GM23248 (cell line): ENCODE measurements at places on chromosomes 12 and 14. TPM values are rescaled to one million over a fixed set of nuclear protein-coding genes. Genes with fewer than 3 reads are reported as not detected.

The C3AR1 gene
- total RNA-seq: not detected in 2 replicates

DNA sequence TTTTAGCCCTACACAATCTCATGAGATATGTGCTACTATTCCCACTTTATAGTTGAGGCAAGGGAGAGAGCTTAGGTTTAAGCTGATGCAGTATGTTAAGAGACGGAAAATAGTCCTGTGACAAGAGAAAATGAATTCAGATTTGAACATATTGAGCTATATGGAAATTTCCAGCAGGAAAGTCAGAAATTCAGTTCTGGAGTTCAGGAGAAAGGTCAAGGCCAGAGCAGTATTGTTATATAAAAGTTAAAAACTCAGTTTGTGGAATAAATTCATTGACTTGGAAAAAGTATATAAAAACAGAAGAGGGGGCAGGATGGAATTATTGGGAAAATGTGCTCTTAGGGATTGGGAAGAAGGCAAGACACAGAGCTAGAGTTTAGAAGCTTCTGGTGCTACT is 167.0 kb upstream of the GZMB start:
- H3K36me3 ChIP-seq: no peaks in the 10 kb centered on the region
- H3K27ac ChIP-seq: no peak overlapping the region
- DNase-seq: no peak
- no peaks in the 10 kb centered on the region for H3K4me1 ChIP-seq
- no peak overlapping the region for H3K4me3 ChIP-seq

GRCh38 chr12:31466768-31467167 is 124.2 kb downstream of the DENND5B start:
- no peaks in the 10 kb centered on the region for H3K36me3 ChIP-seq
- H3K4me1 ChIP-seq: peaks cover 4% of the 10 kb centered on the region
- peak; percentile 16 for DNase-seq

DNA sequence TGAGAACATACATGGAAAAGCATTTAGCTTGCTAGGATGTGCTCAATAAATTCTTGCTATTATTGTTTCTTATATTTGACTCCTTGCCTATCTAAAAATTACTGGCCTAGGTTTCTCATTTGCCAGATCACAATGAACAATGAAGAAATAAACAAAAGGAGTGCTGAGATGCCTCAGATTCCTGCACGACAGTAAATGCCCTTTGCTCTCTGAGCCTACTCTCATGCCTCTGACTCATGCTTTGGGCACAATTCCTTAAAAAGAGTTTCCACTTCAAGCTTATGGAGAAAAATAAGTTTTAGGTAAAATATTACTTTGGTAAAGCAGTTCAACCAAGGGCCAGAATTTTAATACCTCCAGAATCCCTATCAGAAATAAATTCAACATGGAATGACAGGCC is 30.9 kb downstream of the GRIN2B start:
- peak; percentile 7 for DNase-seq
- no peaks in the 10 kb centered on the region for H3K36me3 ChIP-seq
- H3K4me1 ChIP-seq: no peaks in the 10 kb centered on the region

The GDF3 gene
- not detected in 2 replicates for total RNA-seq
